MG63 (cell line): ENCODE measurements at places on chromosomes 3 and 15.

DNA sequence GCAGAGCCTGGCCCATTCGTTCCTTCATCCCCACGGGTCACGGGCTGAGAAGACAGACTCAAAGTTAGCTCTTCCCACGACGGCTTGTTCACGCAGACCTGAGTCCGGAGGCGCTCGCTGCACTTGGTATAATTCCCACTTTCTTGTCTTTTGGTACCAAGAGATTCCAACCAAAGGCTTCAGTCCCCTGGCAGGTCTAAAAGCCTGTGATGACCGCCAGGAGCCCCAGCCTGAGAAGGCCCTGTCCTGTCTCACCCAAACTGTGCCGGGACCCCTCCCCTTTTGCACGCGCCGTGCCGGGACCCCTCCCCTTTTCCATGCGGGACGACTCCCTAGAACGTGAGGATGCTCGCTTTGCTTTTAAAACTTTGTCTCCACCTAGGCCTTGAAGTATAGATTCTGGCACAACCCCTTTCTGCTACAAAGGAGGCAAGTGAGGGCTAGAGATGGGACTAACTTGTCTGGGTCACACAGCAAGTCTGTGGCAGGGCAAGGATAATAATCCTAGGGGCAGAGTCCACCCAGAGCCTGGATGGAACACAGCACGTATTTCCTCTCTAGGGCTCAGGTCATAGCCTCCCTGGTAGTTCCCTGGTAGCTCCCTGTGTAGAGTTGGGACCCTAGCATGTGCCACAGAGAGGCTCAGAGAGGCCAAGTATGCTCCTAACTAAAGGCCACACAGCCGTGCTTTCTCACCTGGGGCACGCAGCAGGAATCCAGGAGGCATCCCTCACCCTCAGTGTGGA, 211.3 kb downstream of the XXYLT1 start:
- no peak for DNase-seq

- DNase-seq = no peak
Observed at GRCh38 chr3:10337323-10338163, 16.6 kb upstream of the SEC13 start.

GRCh38 chr3:129824926-129825541, 68.5 kb downstream of the TMCC1 start:
- DNase-seq = peak; percentile 26

- DNase-seq = no peak
Observed at GRCh38 chr15:82808634-82809041, 790 bp upstream of the WHAMM start.

DNA sequence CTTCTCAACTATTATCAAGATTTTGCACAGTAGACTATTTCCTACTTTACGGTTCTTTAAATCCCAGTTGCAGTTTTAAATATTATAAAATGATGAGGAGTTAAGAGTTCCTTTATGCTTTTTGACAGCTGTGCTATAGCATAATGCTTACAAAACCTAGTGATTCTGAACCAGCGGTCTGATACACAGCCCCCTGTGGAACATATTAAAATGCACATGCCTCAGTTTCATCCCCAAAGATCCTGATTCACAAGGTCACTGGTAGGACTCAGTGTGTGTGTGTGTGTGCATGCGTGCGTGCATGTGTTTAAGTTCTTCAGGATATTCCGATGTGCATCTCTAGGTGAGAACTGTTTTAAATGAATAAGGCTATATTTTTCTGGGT, 330.1 kb upstream of the TPM1 start:
- no peak for DNase-seq

GRCh38 chr15:90981681-90982080, 12.7 kb downstream of the PRC1 start:
- DNase-seq = no peak

- DNase-seq = no peak
Observed at GRCh38 chr3:78918361-78919020, 849.3 kb downstream of the ROBO1 start.

- no peak for DNase-seq
Observed at GRCh38 chr3:149203758-149204157, 17.9 kb downstream of the CP start.

GRCh38 chr3:40208251-40208650, 101.3 kb upstream of the EIF1B start:
- DNase-seq = no peak

DNA sequence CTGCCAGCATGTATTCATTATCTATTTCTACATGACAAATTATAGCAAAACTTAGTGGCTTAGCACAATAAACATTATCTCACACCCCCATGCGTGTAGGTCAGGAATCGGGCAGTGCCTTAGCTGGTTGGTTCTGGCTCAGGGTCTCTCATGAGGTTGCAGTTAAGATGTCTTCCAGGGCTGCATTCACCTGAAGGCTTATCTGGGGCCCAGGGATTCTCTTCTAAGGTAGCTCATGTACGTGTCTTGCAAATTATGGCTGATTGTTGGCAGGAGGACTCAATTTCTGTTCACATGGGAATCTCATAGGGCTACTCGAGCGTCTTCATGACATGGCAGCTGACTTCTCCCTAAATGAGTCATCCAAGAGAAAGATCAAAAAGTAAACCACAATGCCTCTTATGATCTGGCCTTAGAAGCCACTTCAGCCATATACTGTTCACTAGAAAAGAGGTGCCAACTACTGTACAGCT, 42.9 kb upstream of the TSC22D2 start:
- peak; percentile 38 for DNase-seq

- no peak for DNase-seq
Observed at GRCh38 chr3:32208447-32208846, 30.0 kb upstream of the CMTM8 start.

DNA sequence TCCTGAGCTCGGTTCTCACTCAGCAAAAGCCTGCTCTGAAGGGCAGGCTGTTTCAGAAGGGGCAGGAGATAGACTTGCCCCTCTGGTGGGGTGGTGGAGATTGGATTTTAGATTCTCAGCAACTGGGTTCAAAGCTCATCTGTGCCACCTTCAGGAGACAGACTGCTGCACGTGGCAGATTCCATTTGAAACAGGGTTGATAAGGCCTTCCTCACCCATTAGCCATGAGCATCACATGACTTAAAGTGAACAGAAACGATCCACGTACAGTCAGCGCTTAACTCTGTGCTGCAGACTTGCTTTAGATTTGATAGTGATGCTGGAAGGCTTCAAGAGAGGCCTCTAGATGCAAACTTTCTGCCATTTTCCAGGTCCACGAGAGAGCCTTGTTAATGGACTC, 35.0 kb upstream of the MGLL start:
- DNase-seq = peak; percentile 9

DNA sequence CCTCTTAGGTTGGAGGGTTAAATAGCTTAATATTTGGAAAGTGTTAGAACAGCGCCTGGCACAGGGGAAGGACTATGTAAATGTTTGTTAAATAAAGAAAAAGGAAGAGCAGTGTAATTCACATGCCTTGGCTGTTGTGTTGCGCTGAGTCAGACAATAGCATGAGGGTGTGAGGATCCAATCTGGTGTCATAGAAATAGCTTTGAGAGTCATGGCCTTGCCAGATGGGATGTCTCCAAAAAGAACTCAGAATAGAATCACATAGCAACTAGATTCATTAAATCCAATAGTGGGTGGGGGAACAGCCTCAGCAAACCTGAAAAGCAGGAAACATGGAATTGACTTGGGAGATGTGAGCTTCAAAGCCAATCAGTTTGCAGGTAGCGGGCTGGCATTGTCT, 3.9 kb upstream of the RBSN start:
- DNase-seq = peak; percentile 81

DNA sequence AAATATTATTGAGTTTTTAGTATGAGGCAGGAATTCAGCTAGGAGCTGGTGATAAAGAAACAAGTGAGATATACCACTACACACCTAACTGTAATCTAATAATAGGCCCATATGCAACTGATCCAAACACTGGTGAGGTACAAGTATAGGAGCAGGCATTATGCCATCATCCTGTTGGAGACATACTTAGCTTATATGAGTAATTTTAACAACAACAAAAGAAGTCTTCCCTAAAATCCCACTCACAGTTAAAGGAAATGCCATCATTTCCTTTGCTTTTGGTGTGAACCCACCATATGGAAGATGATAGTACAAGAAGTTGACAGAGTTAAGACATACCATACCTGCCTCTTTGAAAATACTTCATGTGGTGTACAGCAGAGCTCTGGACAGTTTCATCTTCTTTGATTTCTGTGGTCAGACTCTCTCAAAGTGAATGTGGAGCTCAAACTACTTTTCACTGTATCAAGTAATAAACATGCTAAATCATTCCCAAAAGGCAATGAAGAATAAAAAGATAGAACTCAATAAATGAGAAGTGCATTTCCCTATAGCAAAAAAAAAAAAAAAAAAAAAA, 85.5 kb downstream of the CD200R1L start:
- no peak for DNase-seq

DNA sequence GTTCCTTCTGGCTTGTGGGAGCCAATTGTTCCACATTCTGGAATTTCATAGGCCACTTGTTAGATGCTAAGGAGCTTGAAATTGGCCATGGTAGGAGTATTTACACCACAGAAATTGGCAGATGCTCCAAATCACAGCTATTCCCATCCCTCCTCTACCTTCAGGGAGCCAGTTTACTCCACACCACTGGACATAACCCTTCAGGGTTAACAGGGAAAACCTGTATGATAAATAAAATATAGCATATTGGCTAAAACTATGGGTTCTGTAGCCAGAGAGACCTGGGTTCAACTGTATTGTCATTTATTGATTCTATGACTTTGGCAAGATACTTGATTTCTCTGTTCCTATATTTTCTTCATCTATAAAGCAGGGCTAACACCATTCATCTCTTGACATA, 384.2 kb upstream of the PROK2 start:
- no peak for DNase-seq

- DNase-seq = no peak
Observed at GRCh38 chr3:195752546-195753331, 32.0 kb downstream of the MUC20 start.

- no peak for DNase-seq
Observed at GRCh38 chr15:52857937-52858781, 68.0 kb upstream of the ONECUT1 start.

DNA sequence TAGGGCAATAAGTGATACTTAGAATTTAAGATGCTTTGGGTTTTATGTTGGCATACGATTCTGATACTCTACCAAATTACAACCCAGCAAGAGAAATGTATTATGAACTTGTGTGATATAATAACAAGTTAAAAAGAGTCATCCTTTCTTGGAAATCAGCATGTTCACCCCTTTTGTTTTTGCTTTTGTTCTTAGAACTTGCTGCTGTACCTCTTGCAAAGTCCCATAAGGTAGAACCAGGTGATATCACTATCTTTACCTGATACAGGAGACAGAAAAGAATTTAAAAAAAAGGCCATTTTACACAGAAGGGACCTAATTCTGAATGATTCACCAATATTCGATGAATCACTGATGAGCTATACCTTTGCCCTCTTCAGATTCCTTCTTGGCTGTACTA, 810.4 kb downstream of the FHIT start:
- no peak for DNase-seq

DNA sequence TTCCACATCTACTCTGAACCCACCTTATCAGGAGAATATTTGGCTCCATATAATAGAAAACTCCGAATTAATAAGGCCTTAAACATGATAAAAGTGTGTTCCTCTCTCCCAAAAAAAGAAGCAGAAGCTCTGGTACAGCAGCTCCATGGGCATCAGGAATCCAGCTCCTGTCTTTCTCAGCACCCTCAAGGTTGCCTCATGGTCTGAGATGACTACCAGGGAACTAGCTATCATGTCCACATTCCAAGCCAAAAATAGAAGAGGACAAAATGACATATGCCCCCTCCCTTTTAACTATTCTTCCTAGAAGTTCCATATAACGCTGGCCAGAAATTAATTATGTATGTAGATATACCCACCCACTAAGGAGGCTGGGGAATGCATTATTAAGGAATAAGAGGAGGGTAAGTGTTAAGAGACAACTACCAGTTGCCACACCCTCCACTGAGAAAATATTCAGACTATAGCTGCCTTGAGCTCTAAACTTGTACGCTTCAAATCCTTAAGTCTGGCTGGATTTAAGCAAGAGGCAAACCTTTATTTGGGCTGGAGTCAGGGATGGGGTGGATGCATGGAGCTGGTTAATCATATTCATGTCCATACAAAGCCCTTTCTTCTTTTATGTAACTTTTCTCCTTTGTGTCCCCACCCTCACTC, 35.8 kb upstream of the CTDSPL start:
- DNase-seq = no peak

DNA sequence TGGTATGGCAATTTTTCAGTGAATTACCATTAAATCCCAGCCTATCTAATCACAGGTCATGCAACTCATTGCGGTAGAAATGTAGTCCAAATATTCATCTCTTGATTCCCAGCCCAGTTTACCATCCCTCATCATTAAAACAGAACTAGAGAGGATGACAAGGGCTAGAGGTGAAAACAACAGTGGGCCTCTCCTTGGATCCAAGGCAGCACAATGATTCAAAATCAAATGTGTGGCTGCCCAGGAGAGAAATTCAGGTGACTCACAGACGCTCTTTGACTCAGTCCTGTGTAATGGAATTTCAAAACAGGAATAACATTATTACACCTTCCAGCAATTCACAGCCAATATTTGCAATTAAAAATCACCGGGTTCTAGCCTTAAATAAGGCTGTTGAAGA, 246.5 kb downstream of the TBL1XR1 start:
- DNase-seq = peak; percentile 79

- peak; percentile 71 for DNase-seq
Observed at GRCh38 chr3:193297421-193297820, 56.4 kb downstream of the PLAAT1 start.

GRCh38 chr15:62125773-62126172, 39.3 kb downstream of the C2CD4B start:
- peak; percentile 35 for DNase-seq

GRCh38 chr3:16192176-16192811, 17.8 kb downstream of the GALNT15 start:
- DNase-seq = no peak

DNA sequence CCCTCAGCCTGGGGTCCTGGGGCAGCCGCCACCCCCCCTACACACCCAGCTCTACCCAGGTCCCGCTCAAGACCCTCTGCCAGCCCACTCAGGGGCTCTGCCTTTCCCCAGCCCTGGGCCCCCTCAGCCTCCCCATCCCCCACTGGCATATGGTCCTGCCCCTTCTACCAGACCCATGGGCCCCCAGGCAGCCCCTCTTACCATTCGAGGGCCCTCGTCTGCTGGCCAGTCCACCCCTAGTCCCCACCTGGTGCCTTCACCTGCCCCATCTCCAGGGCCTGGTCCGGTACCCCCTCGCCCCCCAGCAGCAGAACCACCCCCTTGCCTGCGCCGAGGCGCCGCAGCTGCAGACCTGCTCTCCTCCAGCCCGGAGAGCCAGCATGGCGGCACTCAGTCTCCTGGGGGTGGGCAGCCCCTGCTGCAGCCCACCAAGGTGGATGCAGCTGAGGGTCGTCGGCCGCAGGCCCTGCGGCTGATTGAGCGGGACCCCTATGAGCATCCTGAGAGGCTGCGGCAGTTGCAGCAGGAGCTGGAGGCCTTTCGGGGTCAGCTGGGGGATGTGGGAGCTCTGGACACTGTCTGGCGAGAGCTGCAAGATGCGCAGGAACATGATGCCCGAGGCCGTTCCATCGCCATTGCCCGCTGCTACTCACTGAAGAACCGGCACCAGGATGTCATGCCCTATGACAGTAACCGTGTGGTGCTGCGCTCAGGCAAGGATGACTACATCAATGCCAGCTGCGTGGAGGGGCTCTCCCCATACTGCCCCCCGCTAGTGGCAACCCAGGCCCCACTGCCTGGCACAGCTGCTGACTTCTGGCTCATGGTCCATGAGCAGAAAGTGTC, 30.2 kb downstream of the PTPN23 start:
- DNase-seq = no peak
